ENCODE measurements at places on chromosomes 4 and X. TPM values are rescaled to one million over a fixed set of nuclear protein-coding genes. Genes with fewer than 3 reads are reported as not detected.

Gene PABPC4L
- 0.59 TPM for total RNA-seq

Gene IL1RAPL1
- 0.45 TPM for total RNA-seq

Gene VCX
- total RNA-seq = not detected

Gene PCSK1N
- 0.17 TPM for total RNA-seq

Gene IDH3G
- total RNA-seq = 96.8 TPM

Gene HSD17B13
- under 0.01 TPM for total RNA-seq

Gene LDB2
- total RNA-seq = 3.9 TPM

Gene TECRL
- total RNA-seq = not detected

Gene SH2D1A
- not detected for total RNA-seq

Gene LPAR4
- 0.17 TPM for total RNA-seq

Gene BTC
- 0.30 TPM for total RNA-seq

Gene RAB33A
- 10.1 TPM for total RNA-seq

Gene ANXA10
- 0.30 TPM for total RNA-seq

Gene ASB11
- not detected for total RNA-seq

Gene RTL5
- 0.84 TPM for total RNA-seq

Gene CTSO
- 9.2 TPM for total RNA-seq

Gene BEND2
- total RNA-seq = not detected

Gene FHIP1A
- total RNA-seq = 0.59 TPM

Gene MFAP3L
- 0.50 TPM for total RNA-seq

Gene MPP1
- total RNA-seq = 27.6 TPM

Gene TCP11X2
- not detected for total RNA-seq

Gene SLC6A14
- not detected for total RNA-seq

Gene TRIM60
- not detected for total RNA-seq

Gene NDP
- 1.5 TPM for total RNA-seq

Gene FAM133A
- not detected for total RNA-seq

Gene CFAP99
- not detected for total RNA-seq

Gene DYNLT3
- total RNA-seq = 17.4 TPM

Gene MAGEA11
- total RNA-seq = not detected

Gene CDS1
- total RNA-seq = 0.34 TPM

Gene CXCR3
- total RNA-seq = not detected

Data from bronchus fibroblast of lung (primary cell).